Activated T-cell treated with anti-CD3 and anti-CD28 coated beads, Interleukin-2, amount 50 U/mL, for 4 hours (primary cell): ENCODE measurements at places on chromosomes 5 and 9.
A peak's percentile ranks its signal among the peaks of the same experiment; 100 is the strongest.

GRCh38 chr9:96486386-96487028, 36.5 kb downstream of the HABP4 start:
- DNase-seq = no peak

GRCh38 chr5:53478411-53479044, 1.9 kb upstream of the FST start:
- DNase-seq = no peak

GRCh38 chr5:72372331-72372730, 52.2 kb downstream of the PTCD2 start:
- no peak for DNase-seq

DNA sequence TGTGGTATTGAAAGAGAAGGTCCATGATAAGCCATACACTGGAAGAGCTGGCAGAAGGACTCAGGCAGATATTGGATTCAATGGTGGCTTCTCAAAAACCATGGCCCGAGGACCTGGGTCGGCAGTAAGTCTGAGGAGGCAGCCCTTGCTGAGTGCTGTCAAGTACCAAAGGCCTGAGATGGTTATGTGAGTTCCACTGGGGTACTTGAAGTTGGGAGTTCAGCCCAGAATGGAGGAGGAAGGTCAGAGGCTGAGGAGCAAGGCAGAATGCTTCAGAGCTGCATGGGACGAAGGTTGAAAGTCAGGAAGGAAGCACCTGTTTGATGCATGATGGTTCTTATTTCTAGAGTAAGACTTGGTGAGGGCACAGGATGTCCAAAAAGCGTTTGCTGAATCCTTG, 194.9 kb downstream of the DIRAS2 start:
- DNase-seq = no peak

GRCh38 chr9:135340143-135340655, 139.4 kb upstream of the PPP1R26 start:
- DNase-seq = no peak

DNA sequence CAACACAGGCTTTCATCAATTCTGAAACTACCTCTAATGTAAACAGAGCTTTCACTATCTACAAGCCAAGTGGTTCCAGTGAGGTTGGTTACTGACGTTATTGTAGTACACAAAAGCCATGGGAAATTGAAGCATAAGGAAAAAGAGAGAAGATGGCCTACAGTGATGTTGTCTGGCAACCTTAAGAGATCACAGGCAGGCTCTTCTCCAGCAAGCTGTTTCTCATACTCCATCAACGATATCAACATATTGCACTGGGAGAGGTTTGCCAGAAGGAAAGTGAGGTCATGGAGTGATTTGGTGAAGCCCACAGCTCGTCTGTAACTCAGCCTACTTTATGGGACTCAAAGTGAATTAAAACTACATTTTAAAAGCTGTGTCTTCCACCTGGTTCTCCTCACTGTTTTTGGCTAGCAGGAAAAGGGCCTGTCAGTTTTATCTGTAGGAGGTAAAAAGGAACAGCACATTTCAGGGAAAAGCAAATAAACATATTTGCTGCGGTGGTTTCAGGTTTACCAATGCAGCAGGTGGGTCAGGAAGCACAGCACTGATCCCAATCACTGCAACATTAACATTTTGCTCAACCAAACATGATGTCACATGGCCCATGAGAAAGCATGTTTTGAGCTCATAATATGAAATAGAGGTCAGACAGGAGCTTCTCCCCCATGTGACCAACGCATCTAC, 72.9 kb downstream of the ARSB start:
- no peak for DNase-seq

DNA sequence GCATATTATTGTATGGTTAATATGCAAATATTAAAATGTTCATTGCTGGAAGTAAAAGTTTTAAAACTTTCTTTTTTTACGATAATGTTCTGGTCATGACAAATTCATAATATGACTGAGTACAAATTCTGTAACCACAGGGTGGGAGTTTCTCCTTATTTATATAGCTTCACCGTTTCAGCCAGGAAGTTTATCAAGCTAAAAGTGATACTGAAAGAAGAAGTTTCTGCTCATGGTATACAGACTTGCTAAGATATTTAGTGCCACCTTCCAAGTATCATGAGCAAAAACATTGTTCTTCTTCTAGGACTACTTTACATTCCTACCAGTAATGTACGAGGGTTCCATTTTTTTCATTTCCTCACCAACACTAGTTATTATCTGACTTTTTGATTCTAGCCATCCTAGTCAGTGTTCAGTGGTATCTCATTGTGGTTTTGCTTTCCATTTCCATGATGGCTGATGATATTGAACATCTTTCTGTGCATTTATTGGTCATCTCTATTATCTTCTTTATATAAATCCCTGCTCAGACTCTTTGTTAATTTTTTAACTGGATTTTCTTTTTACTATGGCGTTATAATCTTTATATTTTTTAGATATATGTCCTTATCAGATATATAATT, 94.2 kb upstream of the PRRC1 start:
- no peak for DNase-seq

- DNase-seq = no peak
These were observed 64.4 kb upstream of the TNFSF8 start for GRCh38 chr9:114994768-114995167.

- no peak for DNase-seq
These were observed 104.6 kb downstream of the DMRT2 start for GRCh38 chr9:1154739-1155138.

DNA sequence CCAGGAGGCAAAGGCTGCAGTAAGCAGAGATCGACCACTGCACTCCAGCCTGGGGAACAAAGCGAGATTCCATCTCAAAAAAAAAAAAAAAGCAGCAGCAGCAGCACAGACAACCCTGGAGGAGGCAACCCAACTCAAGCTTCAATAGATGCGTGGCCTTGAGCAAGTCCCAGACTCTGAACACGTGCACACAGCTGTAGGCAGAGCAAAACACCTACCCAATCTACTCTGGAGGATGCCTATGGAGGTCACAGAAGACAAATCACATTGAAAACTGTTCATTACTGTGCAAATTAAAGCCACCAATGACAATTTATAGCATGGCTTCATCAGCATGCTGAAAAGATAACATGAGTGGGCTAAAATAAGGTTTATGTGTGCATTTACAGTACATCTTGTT, 7.2 kb downstream of the TLE1 start:
- DNase-seq = no peak

DNA sequence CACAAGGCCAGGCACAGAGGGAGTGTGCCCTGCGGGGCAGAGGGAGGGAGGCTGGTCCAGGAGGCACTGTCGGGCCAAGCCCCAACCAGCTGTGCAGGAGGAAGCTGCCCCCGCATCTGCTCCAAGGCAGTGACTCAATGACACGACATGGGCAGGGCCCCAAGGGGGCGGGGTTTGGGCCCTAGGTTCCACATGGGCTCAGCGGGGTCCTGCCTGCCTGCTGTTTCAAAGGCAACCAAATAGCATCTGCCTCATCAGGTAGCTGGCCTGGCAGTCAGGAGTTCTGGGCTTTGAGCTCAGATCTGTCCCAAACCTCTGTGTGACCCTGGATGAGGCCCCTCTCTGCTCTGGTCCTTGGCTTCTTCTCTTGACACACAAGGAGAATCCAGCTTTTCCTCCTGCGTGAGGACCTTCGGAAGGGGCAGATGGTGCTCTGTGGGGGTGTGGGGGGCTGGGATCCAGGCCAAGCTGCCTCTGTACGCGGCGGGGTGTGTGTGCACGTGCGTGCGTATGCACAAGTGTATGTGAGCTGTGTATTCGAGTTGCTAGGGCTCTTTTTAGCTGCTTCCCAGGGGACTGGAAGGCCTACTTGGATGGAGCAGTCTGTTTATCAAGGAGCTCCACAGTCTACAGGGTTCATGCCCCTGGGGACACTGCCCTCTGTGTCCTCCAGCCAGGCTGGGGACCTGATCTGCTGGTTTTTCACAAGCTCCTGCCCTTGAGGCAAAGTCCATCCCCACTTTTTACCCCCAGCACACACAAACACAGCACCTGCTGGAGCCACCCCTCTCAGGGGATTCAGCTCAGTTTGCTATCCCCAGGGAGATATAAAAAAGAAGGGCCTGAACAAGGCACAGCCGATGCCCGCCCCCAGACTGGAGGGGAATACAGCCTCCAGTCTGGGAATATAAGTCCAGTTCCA, 138.9 kb downstream of the RGS3 start:
- DNase-seq = peak; percentile 46

DNA sequence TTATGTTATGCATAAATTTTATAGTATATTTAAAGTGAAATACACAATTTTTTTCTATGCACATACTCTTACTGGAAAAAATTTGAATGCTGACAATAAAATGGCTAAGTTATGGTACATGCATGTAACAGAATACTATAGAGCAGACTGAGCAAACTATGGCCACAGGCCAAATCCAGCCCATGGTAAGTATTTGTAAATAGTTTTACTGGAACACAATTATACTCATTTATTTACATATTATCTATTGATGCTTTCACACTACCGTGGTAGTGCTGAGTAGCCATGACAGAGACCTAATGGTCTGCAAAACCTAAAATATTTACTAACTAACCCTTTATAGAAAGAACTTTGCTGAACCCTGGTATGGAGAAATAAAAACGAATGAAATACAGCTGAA, 45.7 kb downstream of the TEX10 start:
- DNase-seq = no peak

DNA sequence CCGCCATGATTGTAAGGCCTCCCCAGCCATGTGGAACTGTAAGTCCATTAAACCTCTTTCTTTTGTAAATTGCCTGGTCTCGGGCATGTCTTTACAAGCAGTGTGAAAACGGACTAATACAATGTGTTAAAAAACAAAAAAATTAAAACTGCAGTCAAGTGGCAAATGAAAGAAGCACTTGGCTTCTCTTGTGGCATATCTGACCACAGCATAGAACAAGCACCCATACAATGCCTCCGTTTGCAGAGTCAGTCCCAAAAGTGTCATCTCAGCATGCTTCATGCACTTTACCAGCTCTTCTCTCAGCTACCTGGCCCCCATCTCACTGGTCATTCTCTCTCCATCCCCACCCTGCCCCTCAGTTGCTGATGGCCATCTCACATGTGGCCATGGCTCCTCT, 51.1 kb upstream of the DAPK1 start:
- no peak for DNase-seq

- no peak for DNase-seq
These were observed 100.9 kb upstream of the APC start for GRCh38 chr5:112636751-112637150.

DNA sequence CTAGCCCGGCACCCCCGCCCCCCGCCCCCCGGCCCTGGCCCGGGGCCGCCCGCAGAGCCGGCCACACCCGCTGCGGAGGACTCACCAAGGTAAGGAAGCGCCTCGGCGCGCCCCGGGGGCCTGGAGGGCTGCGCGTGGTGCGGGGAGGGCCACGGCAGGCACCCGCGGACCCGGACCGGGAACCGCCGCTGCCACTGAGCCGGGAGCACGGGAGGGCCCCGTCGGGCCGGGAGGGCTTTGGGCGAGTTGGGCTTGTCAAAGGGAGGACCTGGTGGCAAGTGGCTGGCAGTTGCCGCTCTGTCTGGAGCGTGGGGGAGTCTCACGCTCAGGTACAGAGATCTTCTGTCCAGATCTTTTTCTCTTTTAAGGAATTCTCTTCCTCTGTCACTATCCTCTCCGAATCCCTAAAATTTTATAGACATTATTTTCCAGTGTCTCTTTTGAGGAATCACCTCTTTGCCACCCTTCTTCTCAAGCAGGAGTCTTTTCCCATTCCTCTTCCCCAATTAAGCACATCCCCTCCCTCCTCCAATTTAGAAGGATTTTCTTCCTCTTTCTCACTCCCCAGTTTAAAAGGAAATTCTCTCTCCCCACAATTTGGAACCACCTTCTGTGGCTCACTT, 11.3 kb upstream of the LHX2 start:
- DNase-seq = no peak

DNA sequence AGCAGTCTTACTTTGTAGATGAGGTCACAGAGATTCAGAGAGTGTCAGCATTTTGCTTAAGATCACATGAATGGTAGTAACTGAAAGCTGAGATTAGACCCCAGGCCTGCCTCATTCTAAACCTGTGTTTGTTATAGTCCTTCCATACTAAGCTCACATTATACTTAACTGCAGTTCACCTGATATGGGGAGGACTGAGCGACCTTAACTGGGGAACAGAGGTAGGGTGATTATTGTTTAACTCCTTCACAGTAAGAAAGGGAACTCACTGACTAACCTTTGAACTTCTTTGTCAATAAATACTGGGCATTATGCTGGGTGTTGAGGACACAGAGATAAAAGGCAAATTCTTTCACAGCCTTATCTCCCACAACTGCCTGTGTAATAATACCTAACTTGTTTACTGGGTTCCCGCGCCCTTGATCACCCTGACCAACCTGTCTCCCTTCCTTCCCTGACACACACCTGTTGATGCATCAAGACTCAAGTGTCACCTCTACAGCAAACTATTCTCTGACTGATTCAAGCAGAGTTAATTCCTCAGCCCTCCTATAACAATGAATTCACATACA, 27.2 kb downstream of the DEPDC1B start:
- DNase-seq = no peak

DNA sequence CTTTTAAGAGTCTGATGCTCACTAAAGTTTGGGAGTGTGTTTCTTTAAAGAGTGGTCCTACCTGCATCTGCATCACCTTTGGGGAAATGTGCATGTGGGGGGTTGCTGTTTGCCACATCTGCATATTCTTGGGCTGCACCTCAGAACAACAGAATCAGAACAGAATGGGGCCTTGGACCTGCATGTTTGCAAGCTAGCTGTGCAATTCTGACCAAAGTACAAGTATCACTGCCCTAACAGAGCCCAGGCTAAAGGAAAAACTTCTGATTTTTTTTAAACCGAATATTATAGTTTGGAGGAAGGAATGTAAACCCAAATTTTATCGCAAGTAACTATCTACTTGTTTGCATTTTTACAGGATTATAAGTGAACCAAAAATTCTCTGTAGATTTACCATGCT, 34.2 kb upstream of the PRLR start:
- DNase-seq = no peak

DNA sequence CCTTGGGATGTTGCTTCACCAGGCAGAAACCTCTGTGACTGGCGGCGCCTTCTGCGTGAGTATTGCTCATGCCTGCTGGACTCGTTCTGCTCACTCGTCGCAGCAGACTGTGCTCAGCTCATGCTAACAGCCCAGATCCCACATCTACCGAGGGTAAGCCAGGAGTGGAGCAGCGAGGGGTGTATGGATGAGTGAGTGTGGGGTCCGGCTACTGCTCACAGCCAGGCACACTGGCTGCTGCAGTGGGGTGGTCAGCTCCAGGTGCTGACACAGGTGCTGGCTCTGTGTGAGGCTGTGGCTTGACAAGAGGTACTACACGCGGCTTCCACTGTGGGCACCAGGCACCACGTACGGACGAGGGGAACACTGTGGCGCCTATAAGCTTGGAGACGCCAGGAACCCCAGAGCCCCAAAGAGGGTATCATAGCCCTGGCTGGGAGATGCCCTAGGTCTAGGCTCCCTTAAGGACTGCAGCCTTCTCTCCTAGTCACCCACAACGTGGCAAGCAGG, 47.7 kb upstream of the CDH12 start:
- DNase-seq = no peak

- no peak for DNase-seq
These were observed 16.7 kb upstream of the COMMD10 start for GRCh38 chr5:116068028-116068632.
